GM23248 (cell line): ENCODE measurements at places on chromosomes 4 and X. TPM values are rescaled to one million over a fixed set of nuclear protein-coding genes. Genes with fewer than 3 reads are reported as not detected.

DNA sequence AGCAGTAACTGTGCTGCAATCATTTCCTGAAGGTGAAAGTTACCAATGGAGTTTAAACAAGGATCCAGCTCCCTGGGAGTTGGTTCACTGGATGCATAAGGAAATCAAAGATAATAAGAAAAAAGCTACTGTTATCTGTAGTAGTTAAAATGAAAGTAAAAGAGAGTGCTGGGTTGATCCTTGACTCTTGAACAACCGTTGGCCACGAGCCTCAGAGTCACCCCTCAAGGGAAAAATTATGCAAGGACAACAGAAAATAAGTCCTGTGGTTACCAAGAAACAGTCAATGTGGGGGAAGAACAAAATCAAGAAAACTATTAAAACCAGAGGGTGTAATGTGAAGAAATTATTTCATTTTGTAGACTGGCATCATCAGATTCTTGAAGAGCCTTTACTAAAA is 49.7 kb upstream of the DDIT4L start:
- DNase-seq, result peak; percentile 2

- DNase-seq, result no peak
Observed at GRCh38 chr4:136314686-136315085, 1217.6 kb downstream of the PCDH18 start.

GRCh38 chr4:77308843-77309242 is 151.8 kb downstream of the CCNG2 start:
- DNase-seq, result peak; percentile 71

GRCh38 chrX:136097871-136098805 is 49.2 kb upstream of the FHL1 start:
- DNase-seq, result no peak

DNA sequence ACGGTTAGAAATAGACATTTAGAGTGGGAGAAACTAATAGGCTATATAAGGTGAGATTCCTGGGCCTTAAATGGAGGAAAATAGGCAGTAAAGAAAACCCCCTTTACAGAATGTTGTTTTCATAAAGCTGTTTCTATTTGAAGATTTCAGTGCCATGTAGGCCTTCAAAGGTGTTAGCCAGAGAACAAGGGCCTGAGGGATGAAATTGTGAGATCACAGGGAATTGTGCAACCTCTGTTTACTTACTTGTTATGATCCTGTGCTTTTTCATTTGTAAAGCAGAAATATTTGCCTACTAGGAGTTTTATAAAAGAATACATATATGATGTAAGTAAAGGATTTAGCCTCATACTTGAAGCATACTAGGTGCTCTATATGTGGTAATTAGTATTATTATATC is 272.9 kb upstream of the ARX start:
- no peak for DNase-seq

GRCh38 chr4:110075083-110075738 is 123.2 kb downstream of the ELOVL6 start:
- DNase-seq, result no peak

DNA sequence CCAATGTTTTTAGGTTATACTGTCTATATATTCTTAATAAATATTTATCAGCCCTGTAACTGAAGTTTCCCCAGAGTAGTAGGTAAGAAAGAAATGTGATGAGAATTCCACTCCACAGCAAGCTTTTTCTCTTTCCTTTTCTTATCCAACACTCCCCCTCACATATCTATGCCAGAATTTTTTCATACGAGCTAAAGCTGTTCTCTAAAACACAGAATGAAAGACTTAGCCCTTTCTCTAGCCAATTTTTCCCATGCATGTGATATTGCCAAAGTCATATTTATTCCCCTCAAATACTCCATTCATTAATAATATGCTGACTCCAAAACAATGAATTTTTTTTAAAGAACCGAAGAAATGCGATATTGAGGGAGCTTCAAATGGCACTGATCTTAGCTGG is 32.3 kb downstream of the VEGFC start:
- no peak for DNase-seq

GAGE12J gene
- not detected in 2 replicates for total RNA-seq

AKAP4 gene
- not detected in 2 replicates for total RNA-seq

PNMA5 gene
- total RNA-seq, result not detected in 2 replicates

DNA sequence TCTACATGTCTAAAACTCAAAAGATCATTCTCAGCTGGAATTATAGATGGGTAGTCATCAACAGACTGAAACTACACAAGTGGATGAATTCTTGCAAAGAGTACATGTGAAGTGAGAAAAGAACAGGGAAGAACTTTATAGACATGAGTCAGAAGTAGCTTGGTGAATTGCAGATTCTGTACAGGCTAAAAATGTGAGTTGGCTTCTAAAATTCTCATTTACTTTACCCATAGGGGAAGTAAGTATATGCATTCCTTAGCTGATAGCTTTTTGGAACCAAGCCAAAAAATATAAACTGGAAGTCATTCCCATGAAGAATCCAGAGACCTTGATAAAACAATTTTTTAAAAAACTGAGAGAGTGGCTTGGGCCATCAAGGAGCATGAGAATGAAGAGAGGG is 584.2 kb upstream of the FTHL17 start:
- DNase-seq, result peak; percentile 15

DNA sequence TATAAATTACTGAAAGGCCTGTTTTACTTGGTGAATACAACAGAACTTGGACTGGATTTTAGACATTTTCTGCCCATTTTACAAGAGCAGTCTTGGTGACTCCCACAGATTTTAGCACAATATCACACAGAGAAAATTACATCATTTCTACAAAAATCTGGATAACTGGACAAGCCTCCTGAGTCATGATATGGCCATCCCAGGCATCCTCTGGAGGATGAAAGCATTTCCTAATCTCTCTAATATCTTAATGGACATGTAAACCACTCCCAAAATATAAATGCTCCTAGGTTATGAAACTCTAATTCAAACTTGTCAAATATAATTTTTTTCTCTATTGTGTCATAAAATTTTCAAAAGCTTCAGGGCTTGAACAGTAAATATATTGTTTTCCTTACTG is 1170.8 kb upstream of the PCDH7 start:
- DNase-seq, result no peak

WAS gene
- not detected in 2 replicates for total RNA-seq

- DNase-seq, result no peak
Observed at GRCh38 chr4:83870328-83870950, 334.5 kb downstream of the GPAT3 start.
